AG09309 (cell line): ENCODE measurements at places on chromosomes 5 and 9.

DNA sequence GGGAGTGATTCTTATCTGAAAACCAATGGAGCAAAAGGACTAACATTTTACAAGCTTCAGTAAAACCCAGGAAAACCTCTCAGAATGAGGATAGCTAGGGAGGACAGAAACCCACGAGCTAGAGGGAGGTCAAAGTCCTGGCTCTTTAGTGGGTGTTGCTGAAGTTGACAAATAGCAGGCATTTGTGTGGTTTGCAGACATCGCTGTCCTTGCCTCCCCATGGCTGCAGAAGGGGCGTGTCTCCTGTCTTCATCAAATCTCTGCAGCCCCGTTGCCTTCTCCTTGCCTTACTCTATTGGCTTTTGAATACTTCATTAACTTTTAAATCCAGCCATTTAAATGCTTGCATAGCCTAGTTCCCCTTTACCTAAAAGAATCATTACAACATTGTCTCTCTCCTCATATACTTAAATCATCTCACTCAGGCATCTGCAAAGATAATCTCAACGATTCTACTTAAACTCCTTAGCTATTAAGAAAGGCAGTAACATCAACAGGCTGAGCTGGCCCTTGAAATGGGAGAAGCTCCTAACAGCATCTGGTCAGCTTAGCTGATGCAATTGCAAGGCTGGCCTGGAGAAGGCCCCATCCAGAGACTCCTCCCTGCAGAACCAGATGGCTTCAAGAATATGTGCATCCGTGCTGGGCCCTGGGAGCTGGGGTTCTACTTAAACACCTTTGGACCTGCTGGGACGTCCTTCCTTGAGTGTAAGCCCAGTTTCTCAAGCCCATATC, 152.8 kb upstream of the TAS2R1 start:
- peak; percentile 91 for DNase-seq

- DNase-seq = no peak
These were observed 15.0 kb downstream of the ARRDC3 start for GRCh38 chr5:91367908-91368648.

DNA sequence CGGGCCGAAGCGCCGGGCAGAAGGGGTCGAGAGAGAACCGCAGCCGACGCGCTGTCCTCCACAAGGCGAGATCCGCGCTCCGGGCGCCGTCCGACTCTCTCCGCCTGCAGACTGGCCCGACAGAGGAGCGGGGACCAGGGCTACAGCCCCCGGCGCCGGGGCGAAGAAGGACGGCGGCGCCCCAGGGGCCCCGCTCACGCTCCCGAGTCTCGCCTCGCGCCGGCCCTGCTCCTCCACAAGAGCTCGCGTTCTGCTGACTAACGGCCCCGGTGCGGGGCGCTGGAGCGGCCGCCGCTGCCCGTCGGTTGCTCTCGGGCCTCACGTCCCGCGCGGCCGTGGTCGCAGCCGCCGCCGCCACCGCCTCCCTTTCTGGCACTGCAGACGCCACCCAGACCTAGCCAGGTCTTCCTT, 338 bp downstream of the ABHD17B start:
- no peak for DNase-seq

GRCh38 chr9:118734696-118735095, 634.5 kb downstream of the BRINP1 start:
- DNase-seq = no peak

- no peak for DNase-seq
These were observed at the start of gene FREM1 for GRCh38 chr9:14909961-14910805. Gene FREM1 (minus strand): TSS chr9:14910428. CDS start chr9:14868977, 41,451 bp downstream.

DNA sequence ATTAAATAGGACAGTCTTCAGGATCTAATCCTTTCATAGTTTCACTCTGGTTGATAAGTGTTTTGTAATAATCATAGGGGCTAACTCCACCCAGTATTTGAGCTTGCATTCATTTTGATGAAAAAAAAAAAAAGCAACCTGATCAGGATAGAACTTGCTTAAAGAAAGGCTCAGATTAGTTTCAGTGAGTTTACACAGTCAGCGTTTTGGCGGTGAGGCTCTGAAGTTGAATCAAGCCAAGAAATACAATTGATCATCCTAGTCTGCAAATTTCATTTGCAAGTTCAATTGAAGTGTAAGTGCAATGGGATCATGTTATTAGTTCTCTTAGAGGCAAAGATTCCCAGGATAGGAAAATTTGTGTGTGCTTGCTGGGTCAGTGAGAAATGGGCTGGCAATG, 159.7 kb upstream of the ELL2 start:
- no peak for DNase-seq

- DNase-seq = no peak
These were observed 9.7 kb downstream of the SCAI start for GRCh38 chr9:125133403-125134329.

GRCh38 chr9:79384091-79384490, 187.7 kb upstream of the TLE4 start:
- DNase-seq = no peak

DNA sequence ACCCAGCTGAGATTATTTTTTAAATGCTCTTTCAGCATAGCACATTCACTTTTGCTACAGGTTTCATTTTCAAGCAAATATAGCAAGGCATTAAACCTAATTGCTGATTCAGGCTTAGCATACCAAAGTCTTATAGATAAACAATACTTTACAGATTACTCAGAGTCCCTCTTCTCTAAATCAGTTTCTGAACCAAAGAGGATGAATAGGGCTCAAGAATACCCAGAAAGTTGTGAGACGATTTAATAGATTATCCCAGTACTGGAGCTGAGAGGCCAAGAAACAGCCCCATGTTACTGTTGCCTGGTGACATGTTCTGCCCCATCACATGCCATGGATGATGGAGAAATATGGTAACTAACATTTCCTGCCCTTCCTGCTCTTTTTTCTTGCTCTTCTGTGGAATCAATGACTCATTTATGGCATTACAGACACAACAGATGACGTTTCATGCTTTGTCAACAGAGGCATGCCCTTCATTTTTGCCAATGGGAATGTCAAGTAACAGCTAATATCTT, 18.1 kb upstream of the SSBP2 start:
- peak; percentile 71 for DNase-seq

DNA sequence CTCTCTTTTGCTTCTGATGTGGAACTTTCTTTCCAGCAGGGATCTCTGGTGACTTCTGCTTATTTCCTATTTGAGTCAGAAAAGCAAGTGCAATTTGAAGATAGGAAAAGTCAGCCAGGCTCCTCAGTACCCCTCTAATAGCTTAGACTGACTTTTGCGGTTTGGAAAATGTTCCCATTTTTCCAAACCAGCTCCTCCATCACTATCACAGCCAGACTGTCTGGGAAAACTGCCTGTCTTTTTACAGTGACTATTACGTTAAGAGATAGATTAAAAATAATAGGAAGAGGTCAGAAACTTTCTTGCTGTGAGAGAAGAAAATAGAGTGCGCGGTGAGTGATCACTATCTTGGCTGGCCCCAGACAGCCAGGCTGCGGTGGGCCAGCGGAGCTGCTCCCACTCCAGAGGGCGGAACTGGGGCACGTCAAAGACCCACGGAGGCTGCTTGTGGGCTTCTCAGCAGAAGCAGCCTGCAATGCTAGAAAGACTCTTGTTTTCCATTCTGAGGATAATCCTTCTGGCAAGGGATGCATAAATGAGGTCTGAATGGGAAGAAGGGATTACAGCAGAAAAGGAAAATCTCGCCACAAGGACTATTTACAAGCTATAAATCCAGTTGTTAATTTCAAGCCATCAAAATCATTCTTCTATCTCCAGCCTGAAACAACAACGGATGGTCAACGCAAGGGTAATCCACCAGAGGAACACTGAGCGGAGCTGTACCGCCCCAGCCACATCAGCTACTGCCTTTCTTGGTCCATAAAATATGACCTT, 151.0 kb upstream of the MSX2 start:
- no peak for DNase-seq

- no peak for DNase-seq
These were observed 876 bp upstream of the JAK2 start for GRCh38 chr9:4984171-4984620.

GRCh38 chr5:115657125-115657880, 31.5 kb upstream of the TMED7 start:
- DNase-seq = no peak
